CD4-positive, alpha-beta T cell treated with Interleukin-6 for 4 hours (primary cell): ENCODE measurements at places on chromosomes 1 and 21.

- no peak for DNase-seq
These were observed 88.2 kb upstream of the ABCD3 start for GRCh38 chr1:94329986-94330385.

- peak; percentile 45 for DNase-seq
These were observed 18.7 kb upstream of the SLAMF1 start for GRCh38 chr1:160665330-160666078.

- DNase-seq = peak; percentile 83
These were observed 863 bp downstream of the TARBP1 start for GRCh38 chr1:234478152-234478480.

- DNase-seq = no peak
These were observed 488.7 kb downstream of the PTBP2 start for GRCh38 chr1:97210307-97210706.

DNA sequence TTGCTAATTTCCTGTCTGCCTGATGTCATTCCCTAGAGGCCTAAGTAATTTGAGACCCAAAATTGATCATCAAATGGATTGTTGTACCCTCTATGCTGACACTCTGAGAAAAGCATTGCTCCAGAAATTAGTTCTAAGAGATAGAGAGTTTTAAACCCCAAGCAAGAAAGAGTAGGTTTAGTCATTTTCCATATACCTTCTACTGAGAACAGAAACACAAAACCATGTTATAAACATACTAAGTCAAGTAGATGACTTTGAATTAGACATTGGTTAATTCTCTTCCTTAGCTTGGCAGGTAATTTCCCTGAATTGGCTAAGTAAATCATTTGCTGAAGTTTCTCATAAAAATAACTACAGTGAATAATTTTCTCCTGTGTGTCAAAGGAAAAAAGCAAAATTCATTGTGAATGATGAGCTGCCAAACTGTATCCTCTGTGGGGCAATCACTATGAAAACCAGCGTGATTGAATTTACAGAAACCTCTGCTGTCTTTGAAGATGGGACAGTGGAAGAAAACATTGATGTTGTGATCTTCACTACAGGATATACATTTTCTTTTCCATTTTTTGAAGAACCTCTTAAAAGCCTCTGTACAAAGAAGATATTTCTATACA, 20.1 kb downstream of the FMO4 start:
- no peak for DNase-seq

- no peak for DNase-seq
These were observed 54.4 kb upstream of the STUM start for GRCh38 chr1:226494092-226494609.

- no peak for DNase-seq
These were observed 6.5 kb downstream of the DCAF8 start for GRCh38 chr1:160255781-160256300.

DNA sequence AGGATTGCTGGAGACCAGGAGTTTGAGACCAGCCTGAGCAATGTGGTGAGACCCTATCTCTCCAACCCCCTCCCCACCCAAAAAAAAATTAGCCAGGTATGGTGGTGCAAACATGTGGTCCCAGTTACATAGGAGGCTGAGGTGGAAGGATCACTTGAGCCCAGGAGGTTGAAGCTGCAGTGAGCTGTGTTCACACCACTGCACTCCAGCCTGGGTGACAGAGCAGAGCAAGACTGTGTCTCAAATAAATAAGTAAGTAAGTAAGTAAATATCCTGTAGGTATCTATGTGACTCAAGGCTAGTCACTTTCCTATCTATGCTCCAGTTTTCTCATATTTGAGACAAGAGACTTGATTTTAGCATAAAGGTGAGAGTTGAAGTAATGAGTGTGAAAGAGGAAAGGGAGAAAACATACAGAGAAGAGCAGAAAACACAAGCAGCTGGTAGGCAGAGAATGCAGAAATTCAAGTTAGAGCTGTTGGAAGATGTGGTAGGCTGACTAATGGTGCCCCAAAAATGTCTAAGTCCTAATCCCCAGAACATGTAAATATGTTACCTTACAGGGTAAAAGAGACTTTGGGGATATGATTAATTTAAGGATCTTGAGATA, 7.5 kb downstream of the PPP1R12B start:
- DNase-seq = no peak

- DNase-seq = no peak
These were observed 536.4 kb downstream of the DPYD start for GRCh38 chr1:97384294-97384968.

DNA sequence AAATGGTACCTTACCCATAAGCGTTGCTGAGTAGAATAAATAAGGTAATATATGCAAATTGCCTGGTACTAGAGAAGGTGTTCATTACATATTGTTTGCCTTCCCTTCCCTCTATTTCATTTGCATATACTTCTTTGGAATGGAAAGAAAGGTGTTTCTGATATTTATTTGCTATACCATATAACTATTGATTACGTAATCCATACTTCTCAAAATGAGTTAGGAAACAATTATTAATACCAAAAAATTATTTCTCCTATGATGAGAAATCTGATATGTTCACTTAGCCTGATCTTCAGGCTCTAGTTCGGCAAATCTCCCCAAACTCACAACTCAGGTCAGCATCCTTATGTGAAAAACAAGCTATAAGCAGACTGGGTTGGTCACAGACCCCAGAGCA, 119.3 kb downstream of the DAB1 start:
- DNase-seq = no peak

DNA sequence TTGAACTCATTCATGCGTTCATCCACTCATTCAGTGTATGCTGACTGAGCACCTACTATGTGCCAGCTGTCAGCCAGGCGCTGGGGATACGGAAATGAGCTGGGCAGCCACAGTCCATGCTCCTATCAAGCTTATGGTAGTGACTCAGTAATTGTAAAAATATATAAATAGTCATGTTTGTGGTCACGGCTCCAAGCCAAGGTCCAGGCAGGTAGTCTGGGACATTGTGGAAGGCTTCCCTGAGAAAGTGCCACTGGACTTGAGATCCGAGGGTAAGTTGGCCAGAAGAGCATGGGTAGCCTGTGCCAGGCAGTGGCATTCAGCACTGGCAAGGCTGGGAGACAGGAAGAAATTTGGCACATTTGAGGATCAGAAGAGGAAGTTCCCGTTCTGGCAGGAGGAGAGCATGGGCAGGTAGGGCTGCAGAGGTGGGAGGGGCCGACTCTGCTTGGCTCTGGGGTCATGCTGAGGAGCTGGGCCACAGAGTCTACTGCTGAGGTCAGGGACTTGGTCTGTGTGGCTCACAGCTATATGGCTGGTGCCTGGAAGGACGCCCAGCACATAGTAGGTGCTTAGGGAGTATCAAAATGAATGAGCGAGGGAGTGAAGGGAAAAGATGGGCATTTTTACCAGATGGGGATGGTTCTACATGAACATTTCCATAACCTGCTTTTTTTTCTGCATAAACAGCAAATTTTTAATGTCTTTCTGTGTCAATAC, 6.9 kb downstream of the PTPRF start:
- no peak for DNase-seq

- no peak for DNase-seq
These were observed 1.8 kb downstream of the ARNT start for GRCh38 chr1:150874455-150875196.

DNA sequence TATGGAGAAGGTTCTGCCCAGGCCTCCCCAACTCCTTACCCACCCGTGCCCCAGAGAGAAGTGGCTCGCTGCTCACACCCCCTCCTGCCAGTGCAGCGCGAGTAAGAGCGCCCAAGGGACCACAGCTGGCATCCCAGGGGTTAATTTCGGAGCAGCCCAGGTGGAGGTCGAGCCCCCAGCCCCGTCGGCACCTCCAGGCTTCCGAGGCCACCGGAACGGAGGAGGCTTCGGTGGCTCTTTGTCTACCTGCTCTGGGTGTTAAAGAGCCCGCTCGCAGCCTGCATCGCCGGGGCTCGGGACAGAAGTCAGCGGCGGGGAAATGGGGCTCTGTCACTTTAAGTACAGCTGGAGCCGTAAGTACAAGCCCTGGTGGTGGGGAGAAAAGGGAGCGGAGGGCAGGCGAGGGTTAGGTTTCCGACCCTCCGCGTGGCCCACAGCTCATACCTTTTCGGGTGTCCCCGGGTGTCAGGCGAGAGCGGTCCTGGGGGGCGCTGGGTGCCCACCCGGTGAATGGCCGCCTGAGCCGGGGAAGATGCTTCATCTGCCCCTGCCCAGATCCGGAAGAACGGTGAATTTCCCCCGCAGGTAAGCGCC, 89.4 kb upstream of the IPO9 start:
- DNase-seq = peak; percentile 70

- DNase-seq = no peak
These were observed 18.4 kb downstream of the MTX1 start for GRCh38 chr1:155226910-155227260.

DNA sequence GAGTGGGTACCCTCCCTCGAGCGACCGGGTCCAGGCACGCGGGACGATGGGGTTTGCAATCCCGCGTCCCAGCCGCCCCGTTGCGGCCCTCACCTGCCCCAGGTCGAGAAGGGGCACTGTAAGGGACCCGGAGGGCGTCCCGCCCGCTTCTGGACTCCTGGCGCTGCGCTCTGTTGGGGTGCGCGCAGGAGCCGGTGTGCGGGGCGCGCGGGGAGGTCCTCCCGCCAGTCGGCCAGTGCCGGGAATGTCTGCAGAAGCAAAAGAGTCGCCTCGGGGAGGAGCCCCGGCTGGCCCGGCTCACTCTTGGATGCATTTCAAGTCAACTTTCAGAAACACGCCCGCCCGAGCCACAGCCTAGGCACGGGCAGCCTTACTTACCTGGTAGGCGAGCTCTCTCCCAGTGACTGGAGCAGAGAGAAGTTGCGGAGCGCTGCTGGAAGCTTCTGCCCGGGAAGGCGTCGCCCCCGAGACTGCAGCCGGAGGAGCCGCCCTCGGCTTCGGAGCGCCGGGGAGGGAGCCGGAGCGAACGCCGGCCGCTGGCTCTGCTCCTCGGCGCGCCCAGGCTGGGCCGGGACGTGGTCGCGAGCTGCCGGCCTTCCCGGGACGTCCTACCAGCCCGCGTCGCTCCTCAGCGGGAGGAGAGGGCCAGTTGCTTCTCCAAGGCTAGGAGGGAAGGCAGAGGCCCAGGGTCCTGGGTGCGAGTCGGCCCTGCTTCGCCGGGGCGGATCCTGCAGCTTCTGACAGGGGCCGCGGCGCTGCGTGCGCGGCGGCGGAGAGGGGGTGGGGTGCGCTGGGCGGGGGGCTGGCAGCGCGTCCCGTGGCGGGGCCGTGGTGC, at the start of gene LMX1A:
Gene LMX1A (minus strand): TSS at position 739 of the 835 bp plus-strand sequence. CDS start 1,156 bp downstream, outside the sequence.
- no peak for DNase-seq

GRCh38 chr1:30780409-30780808, 22.8 kb upstream of the LAPTM5 start:
- no peak for DNase-seq
